ENCODE measurements at places on chromosomes 16 and 17. TPM values are rescaled to one million over a fixed set of nuclear protein-coding genes. Genes with fewer than 3 reads are reported as not detected.

KRTAP4-6 gene
- polyA plus RNA-seq, result not detected

- DNase-seq, result no peak
These were observed 12.8 kb downstream of the TSPOAP1 start for GRCh38 chr17:58315750-58316149.

- peak; percentile 38 for DNase-seq
These were observed 346.0 kb downstream of the GRIN2A start for GRCh38 chr16:9836118-9836736.

DNA sequence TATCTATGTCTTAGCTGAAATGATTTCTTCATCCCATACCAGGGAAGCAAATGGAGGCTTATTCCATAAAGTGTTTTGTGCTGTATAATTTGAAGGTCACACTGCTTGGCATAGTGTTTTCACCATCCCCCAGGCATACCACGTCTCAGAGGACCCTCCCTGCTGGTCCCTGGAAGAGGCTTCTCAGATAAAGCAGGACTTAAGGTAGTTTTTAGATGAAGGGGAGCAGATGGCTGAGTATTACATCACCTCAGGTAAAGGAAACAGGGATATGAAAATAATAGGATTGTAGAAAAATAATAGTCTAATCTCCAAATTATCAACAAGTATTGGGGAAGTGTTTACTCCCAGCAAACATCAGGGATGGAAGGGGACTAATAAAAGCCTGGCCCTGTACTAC, 7.3 kb upstream of the SMG1 start:
- no peak for DNase-seq

TXNDC17 gene
- 101 TPM for polyA plus RNA-seq

DNA sequence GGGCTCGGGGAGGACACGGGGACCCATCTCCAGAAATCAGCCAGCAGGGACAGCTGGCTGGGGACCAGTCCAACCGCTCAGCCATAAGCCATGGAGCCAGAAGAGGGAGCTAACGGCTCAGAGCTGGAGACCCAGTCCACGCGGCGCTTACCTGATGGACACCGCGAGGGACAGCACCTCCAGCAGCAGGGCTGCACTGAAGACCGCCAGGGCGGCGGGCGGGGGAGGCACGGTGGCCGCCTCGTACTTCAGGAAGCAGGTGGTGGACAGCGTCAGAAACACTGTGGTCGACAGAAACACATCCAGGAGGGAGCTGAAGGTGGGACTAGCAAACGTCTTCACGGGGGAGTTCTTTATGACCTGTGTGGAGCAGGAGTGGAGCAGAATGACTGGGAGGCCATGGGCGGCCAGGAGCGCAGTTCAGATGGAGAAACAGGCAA, 102.6 kb upstream of the CREBBP start:
- no peak for DNase-seq

TEX19 gene
- not detected for polyA plus RNA-seq

GRCh38 chr17:8159032-8159400, 3.7 kb downstream of the VAMP2 start:
- DNase-seq, result no peak

GRCh38 chr17:58317421-58318064, 11.1 kb downstream of the TSPOAP1 start:
- DNase-seq, result no peak

DNA sequence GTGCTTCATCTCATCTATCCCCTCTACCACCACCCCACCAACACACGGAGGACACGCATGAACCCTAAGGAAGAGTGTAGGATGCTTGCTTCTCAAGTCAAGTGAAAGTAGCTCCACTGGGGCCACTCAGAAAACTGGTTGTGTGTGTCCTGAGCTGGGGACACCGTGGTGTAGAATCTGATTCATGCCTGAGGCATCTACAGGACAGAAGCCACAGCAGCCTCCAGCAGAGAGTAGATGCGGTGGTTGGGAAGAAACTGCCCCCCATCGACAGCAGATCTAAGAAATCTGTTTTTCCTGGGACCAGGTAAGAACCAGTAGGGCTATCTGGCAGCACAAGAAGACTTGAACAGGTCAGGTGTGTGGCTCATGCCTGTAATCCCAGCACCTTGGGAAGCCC, 51.9 kb upstream of the HLF start:
- no peak for DNase-seq

DNA sequence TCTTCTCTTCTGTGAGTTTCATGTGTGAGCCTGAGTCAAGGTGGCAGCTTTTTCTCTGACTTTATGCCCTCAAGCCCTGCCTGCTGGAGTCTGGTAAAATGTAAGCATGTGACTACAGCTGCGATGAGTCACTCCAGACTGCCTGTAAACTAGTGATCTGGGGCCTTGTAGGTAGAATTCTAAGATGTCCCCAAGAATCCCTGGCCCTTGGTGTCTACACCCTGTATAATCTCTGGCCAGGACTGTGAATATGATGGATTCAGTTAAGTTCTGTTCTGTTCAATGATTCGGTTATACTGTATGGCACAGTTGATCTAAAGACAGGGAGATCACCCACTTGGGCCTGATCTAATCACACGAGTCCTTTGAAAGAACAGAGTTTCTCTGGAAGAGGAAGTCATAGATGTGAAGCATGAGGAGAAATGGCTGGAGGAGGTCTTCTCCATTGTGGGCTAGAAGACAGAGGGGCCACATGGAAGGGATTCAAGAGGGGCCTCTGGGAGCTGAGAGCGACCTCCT, 29.8 kb downstream of the PRSS54 start:
- no peak for DNase-seq

HEXIM2 gene
- 14.2 TPM for polyA plus RNA-seq

NHERF1 gene
- polyA plus RNA-seq, result 165 TPM

DNA sequence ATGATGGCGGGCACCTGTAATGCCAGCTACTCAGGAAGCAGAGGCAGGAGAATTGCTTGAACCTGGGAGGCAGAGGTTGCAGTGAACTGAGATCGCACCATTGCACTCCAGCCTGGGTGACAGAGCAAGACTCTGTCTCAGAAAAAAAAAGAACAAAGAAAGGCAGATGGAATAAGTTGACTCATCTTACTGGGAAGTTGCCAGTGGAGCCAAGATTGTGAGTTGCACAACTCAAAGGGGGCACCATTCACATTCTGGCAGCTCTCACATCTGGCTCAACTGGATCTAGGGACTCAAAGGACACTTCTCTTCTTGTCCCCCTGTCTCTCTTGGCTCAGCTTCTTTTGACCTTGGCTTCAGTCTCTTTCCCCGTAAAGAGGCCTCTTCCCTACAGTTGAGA, 53.7 kb upstream of the ETV4 start:
- DNase-seq, result no peak

DNA sequence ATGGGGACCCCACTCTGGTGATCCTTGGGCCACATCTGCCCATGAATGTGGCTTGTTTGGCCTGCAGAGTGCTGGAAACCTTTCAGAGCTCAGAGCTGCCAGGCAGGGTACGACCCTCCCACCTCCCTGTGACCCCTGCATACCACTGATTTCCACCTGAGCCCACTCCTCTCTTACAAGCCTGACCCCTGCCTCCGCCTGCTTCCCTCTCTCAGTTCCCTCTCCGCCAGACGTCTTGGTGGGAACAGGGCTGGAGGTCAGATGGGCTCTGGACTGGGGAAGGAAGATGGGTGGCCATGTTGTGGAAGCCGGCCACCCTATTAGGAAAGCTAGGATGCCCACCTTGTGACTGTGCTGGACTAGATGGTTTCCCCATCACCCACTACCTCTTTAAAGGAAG, 185.1 kb downstream of the KATNIP start:
- DNase-seq, result no peak

DNA sequence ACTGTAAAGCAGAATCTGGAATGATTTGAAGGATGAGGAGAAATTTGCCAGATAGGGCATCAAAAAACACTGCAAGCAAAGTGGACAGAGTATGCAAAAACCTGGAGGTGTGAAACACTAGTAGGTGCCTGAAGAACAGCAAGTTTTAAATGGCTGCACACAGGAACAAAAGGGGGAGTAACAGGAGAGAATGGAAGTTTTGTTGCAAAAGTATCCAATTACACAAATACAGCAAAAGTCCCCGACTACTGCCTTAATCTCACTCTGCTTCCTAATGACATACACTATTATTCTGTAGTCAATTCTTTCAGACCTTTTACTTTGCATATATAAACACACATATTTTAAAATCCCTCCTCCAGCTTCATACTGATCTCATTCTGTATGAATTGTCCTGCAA, 1.5 kb downstream of the HEATR6 start:
- no peak for DNase-seq

- DNase-seq, result no peak
These were observed 12.7 kb upstream of the HASPIN start for GRCh38 chr17:3710951-3711383.

GRCh38 chr16:81469710-81470535, 25.3 kb downstream of the CMIP start:
- no peak for DNase-seq

- DNase-seq, result no peak
These were observed 127.3 kb upstream of the NUDT7 start for GRCh38 chr16:77594799-77595596.

DNA sequence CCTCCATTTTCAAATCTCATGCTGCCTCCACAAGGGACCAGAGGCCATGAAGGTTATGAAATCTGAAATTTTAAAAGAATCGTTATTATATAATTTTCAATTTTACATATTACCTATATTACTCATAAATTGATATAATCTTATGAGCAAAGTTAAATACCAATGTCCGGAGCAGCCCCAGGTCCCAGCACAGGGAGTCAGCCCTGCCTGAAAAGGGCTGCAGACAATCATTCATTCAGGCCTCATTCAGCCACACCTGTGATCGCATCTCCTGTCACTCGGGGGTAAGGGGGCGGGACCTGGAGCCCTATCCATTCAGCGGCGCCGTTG, 172.5 kb downstream of the AHSP start:
- DNase-seq, result peak; percentile 63

GRCh38 chr17:14772776-14773175, 471.9 kb downstream of the HS3ST3B1 start:
- DNase-seq, result no peak

SNAI3 gene
- 0.41 TPM for polyA plus RNA-seq

DNA sequence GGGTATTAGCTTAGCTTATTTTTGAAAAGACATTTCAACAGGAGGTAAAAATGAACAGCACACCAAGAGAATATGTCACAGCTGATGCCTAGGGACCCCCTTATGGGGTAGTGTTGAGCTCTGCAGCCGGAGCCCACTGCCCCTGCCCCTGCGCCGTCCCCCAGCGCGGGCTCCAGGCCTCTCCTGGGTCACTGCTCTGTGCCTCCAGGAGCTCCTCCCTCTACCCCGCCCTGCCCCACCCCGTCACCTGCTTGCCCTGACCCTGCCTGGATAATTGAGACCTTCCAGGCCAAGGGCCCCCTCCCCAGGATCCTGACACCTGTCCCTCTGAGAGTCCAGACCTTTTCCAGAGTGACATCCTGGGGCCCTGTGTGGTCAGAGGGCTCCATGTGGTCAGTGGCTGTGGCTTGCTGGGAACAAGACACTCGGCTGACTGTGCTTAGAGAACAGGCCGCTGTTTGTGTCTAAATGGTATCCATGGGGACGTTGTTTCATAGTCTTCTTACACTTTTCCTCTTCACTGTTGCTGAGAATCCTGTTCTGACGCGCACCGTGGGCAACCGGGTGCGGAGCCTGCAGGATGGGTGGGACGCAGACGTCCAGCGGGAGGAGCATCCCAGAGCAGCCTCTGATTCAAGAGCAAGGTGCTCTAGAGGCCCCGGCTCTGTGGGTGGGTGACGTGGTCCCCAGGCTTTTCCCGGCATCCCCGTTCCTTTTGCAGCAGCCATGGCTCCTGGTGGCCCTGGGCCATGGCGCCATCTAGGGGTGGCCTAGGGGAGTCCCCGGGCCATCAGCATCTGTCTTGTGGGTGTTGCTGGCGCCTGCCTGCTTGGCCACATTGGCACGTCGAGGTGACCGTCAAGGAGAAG, 20.0 kb upstream of the WFIKKN1 start:
- DNase-seq, result no peak

GRCh38 chr17:44022246-44022645, 7.5 kb upstream of the TMEM101 start:
- no peak for DNase-seq

- peak; percentile 33 for DNase-seq
These were observed at the start of gene HSF5 for GRCh38 chr17:58487589-58488427. Gene HSF5 (minus strand): TSS chr17:58488408. CDS start chr17:58488274, 134 bp downstream.

Measured in right renal pelvis (tissue), 4 donors.